ENCODE measurements at places on chromosomes 1 and 21.

GRCh38 chr1:107936498-107937481 lies 28.2 kb downstream of the VAV3 start:
- peak; percentile 14 for DNase-seq

DNA sequence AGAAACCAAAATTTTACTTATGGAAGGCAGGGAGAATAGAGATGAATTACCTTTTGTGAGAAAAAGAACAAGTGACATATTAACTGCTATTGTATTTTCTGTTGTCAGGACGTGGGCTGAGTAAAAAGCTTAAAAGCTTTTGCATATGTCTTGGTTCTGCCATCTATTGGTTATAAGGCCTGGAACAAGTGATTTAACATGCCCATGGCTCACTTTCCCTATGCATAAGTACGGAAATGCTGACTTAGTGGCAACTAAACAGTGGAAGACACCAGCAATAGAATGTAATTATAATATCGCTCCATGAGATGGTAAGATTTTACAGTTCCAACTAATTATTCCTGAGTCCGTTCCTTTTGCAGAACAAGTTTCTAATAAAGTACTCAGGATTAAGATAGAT lies 6.7 kb upstream of the CTSS start:
- no peak for DNase-seq

DNA sequence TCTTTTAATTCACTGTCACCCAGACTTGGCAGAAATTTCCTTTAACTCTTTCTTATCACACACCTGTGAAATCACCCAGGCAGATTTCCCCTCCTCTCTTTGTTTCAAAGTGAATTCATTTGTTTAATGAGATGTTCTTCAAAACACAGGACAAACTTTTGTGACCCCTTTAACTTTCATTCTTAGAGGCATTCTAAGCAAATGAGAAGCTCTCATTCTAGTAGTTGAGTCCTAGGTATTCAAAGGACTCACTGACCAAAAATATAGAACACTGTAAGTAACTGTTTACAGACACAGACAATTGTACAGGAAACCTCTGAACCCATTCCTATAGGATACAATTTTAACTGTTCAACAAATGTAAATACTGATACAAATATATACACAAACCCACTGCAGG lies 16.9 kb downstream of the LRRC8C start:
- DNase-seq, result no peak

DNA sequence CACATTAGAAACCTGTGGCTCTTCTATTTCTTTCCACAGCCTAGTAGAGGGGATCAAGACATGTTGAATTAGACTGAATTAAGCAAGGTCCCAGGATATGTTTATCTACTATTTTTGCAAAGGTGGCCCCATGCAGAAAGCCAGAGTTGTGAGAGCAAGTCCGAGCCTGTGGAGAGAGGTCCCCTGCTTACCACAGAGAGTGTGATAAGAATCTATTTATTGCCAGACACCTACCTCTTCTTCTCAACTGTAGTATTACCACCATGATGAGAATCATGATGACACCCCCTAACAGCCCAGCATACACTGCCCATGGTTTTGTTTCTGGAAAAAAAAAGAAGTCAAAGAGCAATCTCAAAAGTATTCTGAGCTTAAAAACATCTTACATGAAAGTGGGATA lies 23.0 kb downstream of the SLAMF1 start:
- no peak for DNase-seq

DNA sequence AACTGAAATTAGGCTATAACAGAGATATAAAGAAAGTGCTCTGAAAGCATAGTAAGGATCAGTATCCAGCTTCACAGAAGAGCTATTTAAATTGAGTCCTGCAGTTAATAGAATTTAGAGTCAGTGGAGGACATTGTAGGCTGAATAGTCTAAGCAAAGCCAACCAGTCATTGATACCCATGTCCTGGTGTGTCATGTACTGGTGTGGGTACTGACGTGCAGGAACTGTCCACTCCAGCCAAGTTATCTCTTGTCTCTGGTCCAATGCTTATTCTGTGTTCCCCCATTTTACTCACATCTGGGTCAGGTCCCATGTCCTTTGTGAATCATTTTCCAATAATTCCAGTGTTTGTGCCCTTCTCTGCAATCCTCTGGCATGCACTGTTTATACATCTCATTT lies 90.0 kb downstream of the MACF1 start:
- no peak for DNase-seq

DNA sequence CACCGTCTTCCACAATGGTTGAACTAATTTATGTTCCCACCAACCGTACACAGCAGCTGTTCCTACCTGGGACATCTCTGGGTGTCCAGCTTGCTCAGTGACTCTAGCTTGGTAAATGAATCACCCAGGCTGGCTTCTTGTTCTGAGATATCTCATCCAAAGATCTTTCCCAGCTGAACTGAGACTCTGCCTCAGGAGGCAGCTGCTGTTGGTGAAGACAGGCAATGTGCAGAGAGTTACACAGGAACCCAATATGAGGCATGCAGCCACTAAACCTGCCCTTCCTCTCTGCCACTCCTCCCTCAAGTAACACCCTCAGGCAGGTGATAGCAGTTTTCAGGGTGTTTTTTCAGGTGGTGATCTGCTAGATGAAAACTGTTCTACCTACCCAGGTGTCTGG lies 14.0 kb upstream of the FOXO6 start:
- no peak for DNase-seq

DNA sequence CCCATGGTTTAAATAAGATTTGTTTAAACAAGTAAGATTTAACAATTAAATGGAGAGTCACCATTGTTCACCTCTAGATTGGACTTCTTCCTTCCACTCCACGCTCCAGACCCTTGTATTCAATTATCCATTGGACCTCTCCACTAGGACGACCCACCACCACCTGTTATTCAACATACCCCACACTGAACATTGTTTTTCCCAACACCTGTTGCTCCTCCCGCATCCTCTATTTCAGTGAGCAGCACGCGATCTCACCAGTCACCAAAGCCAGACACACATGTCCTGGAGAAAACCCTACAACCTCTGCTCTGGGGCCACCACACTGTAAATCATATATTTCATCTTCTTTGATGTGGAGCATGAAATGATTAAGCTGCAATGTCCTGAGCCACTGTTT lies 28.6 kb downstream of the ATP8B2 start:
- no peak for DNase-seq

DNA sequence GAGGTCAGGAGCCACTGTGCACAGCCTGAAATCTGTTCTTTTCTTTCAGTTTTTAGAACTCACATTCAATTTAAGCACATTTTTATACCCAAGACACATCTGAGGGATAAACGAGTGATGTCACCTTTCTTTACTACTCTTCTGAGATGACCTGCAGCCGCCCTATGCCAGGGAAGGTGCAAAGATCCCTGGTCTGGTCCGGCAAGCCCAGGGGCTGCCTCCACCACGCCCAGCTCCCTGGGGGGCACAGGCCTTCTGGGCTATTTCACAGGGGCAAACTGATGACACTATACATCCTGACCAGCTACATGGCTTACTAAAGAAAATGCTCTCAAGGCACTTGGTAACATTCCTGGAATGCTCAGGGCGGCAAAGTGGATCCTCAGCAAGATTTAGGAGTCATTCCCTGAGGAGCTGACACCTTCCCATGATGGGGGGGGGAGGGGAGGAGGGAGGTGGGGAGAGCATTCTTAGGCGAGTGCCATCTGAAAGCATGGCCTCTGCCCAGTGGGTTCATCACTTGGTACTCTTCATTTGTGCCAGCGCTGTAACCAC lies 11.3 kb downstream of the MRAP start:
- no peak for DNase-seq

- DNase-seq, result no peak
These were observed 11.5 kb downstream of the RRAGC start for GRCh38 chr1:38848071-38848470.

- no peak for DNase-seq
These were observed 29.3 kb downstream of the KIRREL1 start for GRCh38 chr1:158022554-158023312.

DNA sequence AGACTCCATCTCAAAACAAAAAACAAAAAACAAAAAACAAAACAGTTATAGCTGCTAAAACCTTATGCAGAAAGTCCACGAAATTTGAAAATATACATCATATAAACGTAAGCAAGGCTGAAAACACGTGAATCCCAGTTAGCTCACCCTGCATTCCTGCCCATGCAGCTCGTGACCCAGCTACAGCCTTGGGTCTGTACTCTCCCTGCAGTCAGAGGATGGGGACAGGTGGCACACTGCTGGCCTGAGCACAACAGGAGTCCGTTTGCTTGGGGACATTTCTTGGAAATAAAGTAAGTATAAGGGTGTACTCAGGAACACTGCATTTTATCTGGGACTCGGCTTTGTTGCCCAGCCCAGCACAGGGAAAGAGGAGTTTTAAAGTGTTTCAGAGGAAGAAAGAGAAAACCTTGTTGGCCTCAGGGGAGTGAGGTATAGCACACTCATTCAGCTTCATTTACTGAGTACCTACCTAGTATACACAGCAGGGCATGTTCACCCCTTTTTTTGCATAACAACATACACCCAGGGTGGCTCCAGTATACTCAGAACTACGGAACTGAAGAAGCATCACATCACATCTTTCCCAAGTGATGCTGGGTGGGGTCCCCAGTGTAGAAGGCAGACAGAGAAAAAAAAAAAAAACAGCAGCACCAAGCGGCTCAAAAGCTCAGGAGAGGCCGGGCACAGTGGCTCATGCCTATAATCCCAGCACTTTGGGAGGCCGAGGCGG lies 44.1 kb downstream of the CAPZB start:
- no peak for DNase-seq

DNA sequence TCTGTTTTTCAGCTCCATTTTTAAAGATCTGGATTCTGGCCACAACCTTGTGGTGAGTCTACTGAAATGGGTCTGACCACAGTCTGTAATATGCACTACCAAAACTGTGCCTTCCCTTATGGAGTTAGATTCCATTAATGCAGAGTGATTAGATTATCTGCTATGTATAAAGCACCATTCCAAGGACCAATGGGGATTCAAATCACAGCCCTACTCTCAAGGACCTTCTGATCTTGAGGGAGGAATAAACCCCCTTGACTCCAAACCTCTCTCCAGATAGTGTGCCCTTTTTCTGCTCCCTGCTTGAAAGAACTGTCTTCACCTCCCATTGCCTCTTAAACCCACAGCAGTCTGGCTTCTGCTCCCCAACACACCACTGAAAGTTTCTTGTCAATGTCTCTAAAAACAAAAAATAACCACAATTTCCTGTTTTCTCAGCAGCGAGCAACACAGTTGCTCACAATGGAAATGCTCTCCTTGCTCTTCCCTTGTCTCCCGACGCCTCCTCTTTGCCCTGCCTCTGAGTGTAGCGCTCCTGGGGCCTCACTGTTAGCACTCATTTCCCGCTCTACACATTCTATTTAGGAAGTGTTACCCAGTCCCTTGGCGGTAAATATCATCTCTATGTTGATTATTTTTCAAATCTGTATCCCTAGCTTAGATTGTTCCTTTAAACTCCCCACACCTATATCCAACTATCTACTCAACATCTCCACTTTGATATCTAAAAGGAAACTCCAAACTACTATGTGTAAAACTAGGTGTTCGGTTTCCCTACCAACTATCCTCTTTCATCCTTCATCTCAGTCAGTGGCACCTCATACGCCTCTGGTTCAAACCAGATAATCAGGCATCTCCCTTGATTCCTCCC lies 13.6 kb downstream of the PCNX2 start:
- no peak for DNase-seq

- no peak for DNase-seq
These were observed 272.1 kb upstream of the C1orf87 start for GRCh38 chr1:60345621-60346020.

- DNase-seq, result no peak
These were observed 74.4 kb downstream of the ACTL8 start for GRCh38 chr1:17829579-17829978.

- no peak for DNase-seq
These were observed 4.0 kb upstream of the PKP1 start for GRCh38 chr1:201279313-201279712.

- no peak for DNase-seq
These were observed 93.3 kb upstream of the ATP1A1 start for GRCh38 chr1:116279715-116280114.

GRCh38 chr1:25679171-25679570 lies 62.6 kb downstream of the MAN1C1 start:
- no peak for DNase-seq

DNA sequence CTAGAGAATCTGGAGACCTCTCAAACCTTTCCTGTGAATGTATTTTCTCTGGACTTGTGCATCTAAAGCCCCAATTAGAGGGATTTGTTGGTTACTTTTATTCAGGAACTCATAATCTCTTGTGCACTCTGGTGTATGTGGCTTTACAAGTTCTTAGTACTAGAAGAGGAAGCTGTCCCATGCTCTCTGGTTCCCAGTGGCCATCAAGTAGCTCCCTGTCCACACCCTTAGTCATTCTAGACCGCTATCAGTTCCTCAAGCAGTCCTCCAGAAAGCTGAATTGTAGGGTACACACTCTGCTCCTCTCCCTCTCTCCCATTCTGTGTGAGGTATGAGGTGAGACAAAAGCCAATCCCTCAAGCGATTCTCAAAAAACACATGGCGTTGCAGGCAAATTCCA lies 470.3 kb downstream of the PTPRC start:
- DNase-seq, result no peak

DNA sequence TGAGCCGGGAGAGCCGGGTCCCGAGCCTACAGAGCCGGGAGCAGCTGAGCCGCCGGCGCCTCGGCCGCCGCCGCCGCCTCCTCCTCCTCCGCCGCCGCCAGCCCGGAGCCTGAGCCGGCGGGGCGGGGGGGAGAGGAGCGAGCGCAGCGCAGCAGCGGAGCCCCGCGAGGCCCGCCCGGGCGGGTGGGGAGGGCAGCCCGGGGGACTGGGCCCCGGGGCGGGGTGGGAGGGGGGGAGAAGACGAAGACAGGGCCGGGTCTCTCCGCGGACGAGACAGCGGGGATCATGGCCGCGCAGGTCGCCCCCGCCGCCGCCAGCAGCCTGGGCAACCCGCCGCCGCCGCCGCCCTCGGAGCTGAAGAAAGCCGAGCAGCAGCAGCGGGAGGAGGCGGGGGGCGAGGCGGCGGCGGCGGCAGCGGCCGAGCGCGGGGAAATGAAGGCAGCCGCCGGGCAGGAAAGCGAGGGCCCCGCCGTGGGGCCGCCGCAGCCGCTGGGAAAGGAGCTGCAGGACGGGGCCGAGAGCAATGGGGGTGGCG lies 371 bp downstream of the ARID1A start:
- no peak for DNase-seq

DNA sequence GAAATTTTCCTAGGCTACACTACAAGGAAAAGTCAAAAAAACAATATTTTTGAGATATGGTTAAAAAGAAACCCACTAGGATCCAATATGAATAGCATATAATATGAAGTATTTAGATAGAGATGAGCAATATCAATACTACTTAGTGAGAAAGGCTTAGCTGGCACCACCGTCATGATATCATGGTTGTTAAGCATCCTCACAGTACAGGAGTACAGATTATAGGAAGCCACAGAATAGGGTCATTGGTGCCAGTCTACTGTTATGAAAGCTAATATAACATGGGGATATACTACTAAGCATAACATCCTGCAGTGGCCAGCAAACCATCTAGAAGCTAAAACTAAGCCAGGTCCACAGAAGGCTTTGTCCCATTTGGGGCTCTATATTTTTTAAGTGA lies 28.4 kb upstream of the NRIP1 start:
- no peak for DNase-seq

- DNase-seq, result no peak
These were observed 28.5 kb downstream of the ETNK2 start for GRCh38 chr1:204123376-204123775.
